Ureter (tissue), 1 donor: ENCODE measurements at places on chromosomes 11 and 22. TPM values are rescaled to one million over a fixed set of nuclear protein-coding genes. Genes with fewer than 3 reads are reported as not detected.

The OR52A5 gene
- not detected for total RNA-seq

The APOBEC3C gene
- 41.4 TPM for total RNA-seq

The VPS11 gene
- total RNA-seq = 38.6 TPM

The BEST1 gene
- 9.4 TPM for total RNA-seq

The LARGE1 gene
- total RNA-seq = 81.6 TPM

The MOGAT2 gene
- 8.2 TPM for total RNA-seq

DNA sequence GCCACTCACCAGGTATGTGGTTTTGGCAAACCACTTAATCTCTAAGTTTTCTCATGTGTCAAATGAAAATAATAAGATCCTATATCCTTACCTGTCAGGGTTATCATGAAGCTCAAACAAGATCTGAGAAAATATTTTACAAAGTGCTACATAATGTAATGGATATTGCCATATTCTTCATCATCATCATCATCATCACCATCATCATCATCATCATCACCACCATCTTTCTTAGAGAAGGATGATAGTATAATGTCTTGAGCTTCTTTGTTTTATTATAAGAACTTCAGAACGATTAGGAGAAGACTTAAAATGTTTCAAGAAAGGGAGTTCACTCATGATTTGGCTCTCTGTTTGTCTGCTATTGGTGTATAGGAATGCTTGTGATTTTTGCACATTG is 72.5 kb upstream of the UCP3 start:
- DNase-seq = no peak

DNA sequence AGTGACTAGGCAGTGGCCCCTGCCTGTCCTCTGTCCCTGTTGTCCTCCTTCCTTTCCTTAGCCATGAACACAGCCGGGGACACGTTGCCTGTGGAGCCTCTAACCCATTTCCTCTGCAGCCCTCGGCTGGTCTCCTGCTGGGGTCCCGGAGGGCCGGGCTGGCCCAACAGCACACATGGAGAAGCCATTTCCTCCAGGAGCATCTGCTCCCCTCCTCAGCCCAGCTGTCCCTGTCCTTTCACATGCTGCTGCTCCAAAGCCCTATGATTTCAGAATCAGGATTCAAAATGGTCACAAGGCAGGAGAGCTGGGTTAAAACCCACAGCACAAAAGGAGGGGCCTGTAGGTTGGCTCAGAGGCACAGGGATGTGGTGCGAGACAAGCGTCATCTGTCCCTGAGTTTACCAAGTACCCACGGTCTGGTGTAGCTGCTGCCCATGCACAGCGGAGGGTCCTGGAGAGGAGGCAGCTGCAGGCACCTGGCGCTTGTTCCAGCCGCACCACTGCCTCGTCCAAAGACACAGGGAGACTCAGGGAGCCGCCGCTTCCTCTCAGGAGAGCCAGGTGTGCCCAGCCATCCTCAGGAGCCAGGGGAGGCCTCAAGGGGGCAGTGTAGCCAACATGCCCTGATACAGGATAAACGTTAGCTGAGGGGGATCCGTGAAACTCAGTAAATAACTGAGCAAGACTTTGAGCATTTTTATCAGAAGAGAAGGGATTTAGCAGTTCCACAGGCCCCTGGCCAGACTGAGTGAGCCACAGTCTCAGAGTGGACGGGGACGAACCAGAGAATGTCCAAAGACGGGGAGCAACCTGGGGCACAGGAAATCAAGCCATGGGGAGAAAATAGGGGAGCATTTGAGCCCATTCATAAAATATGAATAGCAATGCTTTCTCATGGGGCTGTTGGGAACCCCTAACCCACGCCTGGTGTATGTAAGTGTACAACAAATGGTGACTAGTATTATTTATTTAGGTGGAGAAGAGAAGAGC is 3.9 kb upstream of the VSIG10L2 start:
- peak; percentile 48 for DNase-seq

DNA sequence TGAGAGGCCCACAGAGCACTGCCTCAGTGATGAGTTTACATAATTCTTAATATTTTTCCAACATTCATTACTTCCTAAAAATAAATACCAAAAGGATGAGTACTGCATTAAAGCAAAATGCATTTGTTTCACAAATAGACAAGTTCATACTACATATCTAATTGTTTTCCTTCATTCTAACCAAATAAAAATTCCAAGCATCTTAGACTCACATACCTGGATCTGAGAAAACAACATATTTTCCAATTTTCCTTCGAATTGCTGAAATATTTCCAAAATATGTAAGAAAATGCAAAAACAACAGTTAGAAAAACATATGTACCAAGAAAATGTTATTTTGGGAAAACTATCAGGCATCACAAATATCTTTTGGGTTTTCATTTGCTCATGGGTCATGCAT is 127.9 kb upstream of the CEP126 start:
- DNase-seq = no peak

DNA sequence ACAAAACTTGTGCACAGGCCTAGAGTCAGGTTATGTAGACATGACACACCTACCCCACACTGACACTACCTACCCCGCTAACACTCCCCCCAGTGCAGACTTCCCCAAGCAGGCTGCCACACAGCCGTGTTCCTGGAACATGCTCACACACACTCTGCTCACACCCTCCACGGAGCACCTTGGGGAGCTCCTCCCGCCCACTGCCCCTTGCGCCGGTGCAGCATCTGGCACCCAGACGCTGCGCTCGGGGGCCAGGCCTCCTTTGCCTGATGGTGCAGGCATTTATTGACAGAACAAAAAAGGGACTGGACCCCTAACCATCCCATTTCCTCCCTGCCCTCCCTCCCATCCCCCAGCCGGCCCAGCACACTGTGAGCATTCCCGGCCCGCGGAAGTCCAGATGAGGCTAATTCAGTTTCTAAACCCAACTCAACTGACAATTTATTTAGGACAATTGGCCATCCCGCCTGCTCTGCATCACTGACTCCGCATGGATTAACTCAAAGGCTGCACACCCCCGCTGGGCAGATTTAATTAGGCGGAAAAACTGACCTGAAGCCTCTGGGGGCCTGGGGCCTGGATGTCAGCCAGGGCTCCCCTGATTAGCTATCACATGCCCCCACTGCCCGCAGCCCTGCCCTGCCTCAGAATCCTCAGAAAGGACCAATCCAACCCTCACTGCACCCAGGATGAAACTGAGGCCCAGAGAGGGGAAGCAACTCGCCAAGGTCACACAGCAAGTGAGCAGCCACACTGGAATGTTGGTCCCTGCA is 30.1 kb downstream of the KCNC1 start:
- DNase-seq = no peak

DNA sequence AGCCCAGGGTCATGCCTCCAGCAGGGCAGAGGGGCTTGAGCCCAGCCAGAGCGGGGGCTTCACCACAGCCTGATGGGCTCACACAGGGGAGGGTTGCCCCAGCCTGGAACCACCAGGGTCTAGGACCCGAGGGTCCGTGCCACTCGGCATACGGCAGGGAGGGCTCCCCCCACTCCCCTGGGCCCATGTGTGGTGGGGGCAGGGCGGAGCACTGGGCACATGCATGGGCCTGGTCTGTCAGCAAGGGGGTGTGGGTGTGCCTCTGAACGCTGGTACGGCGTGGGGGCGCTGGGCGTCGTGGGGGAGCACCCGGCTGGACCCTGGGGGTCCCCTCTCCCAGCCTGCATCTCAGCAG is 29.3 kb downstream of the MOB2 start:
- no peak for DNase-seq

DNA sequence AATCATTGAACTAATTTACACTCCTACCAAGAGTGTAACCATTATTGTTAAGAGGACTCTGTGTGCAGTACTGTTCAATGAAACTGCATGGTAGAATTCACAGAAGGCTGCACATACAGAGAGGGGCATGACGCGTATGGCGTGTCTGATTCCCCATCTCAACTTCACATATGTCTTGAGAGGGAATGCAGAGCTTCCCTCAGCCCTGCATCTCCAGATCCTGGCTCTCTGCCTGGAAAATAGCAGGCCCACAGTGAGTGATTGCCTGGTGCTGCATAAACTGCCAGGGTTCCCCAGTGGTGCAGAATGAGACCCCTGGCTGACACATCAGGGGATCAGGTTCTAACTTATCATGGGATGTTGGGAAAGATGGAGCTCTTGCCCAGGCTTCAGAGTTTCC is 260.2 kb upstream of the ISX start:
- no peak for DNase-seq

DNA sequence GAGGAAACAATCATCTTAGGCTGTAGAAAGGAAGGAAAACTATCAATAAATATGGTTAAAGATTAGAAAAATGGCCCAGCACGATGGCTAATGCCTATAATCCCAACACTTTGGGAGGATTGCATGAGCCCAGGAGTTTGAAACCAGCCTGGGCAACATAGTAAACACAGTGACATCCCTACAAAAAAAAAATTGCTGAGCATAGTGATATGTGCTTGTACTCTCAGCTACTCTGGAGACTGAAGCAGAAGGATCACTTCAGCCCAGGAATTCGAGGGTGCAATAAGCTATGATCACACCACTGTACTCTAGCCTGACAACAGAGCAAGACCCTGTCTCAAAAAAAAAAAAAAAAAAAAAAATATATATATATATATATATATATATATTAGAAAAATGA is 54.9 kb downstream of the ARFGAP2 start:
- no peak for DNase-seq

- DNase-seq = no peak
These were observed 89.9 kb downstream of the OR4A15 start for GRCh38 chr11:55457641-55458040.

- peak; percentile 50 for DNase-seq
These were observed 24.8 kb downstream of the SCGB1A1 start for GRCh38 chr11:62443390-62444235.

DNA sequence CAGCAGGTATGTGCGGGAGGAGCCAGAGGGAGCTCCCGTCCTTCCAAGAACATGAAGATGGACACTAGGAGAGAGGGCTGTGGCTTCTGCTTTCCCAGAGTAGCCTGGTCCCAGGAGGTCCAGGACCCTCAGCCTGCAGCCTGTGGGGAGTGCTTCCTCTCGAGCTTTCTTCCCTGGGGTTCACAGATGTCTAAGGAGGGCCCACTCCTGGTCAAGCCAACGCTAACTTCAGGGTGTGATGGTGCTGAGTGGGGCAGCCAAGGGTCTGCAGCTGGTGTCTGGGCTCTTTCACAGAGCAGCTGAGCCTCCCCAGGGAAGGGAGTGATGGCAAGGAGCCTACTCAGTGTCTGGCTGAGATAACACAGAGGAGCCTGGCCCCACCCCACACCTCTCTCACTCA is 3.3 kb downstream of the POU2F3 start:
- no peak for DNase-seq

DNA sequence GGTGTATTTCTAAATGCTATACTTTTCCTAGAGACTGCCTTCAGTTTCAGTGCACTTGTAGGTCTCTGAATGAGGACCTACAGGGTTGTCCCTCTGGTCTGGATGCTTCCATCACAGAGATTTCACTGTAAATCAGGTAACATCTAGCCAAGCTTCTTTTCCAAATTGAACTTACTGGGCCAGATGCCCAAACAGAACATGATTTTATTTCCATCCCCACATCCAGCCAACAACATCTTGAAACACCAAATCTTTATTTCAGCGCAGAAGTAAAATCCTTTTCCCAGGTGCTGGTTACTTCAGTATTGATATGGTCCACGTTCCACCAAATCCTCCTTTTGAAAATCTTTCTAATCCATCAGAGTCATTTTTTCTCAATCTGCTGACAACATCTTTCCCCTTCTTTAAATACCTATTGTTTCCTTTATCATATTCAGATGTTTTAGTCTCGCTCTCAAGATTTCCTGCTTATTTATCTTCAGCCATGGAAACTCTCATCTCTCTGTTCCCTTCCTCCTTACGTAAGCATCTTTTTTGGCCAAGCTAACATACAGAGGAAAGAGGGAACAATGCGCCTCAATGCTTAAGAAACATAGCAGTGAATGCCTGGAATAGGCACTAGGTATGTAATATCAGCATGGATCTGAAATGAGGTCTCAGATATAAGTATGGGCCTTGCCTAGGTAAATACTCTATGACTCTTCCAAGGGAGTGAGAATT is 201.2 kb upstream of the MTNR1B start:
- no peak for DNase-seq

GRCh38 chr11:65856689-65857499 is 1.1 kb downstream of the CFL1 start:
- peak; percentile 89 for DNase-seq

GRCh38 chr11:72354356-72355115 is 79.8 kb downstream of the CLPB start:
- DNase-seq = no peak

DNA sequence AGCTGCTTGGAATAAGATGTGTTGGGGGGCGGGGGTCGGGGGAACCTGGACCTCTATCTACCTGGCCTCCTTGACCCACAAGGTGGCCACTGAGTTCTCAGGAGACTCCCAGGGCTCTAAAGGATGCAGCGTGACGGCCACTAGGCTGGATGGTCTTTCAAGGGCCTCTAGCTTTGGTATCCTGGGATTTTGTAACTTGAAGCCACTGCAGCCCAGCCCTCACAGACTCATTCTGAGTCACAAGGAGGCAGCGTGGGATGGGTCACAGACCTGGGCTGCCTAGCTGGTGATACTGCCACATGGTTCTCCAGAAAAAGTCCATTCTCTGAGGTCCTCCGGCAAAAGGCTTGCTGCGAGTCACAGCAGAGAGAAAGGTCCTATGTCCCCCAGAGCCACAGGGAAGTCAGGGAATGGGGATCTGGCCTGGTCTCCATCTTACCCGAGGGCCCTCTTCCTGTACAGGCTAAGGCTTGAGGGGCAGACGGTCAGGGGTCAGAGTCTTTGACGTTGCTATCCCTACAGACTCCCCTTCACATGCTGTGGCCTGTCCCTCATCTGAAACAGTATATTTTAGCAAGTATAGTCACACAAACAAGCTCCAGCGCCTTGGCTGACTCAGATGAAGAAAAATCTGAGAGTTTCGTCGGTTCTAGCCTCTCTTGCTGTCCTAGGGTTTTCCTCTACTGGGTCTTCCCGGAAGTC is 52.4 kb downstream of the KCNC1 start:
- DNase-seq = no peak

- DNase-seq = no peak
These were observed 10.3 kb downstream of the FXYD2 start for GRCh38 chr11:117814204-117814765.

DNA sequence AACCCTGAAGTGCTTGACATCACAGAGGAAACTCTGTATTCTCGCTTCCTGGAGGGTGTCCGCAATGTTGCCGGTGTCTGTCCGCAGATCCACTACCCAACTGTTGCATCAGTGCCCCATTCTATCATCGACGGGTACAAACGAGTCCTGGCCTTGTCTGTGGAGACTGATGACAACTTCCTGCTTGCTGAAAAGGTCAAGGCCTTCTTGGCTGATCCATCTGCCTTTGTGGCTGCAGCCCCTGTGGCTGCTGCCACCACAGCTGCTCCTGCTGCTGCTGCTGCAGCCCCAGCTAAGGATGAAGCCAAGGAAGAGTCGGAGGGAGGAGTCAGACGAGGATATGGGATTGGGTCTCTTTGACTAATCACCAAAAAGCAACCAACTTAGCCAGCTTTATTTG is 42.9 kb upstream of the DAGLA start:
- DNase-seq = no peak

GRCh38 chr11:123561431-123561800 is 93.0 kb downstream of the SCN3B start:
- no peak for DNase-seq

- peak; percentile 53 for DNase-seq
These were observed 66.8 kb downstream of the FEZ1 start for GRCh38 chr11:125429174-125429707.

GRCh38 chr11:13318498-13319295 is 41.1 kb downstream of the BMAL1 start:
- no peak for DNase-seq

GRCh38 chr11:12168114-12168513 is 57.7 kb downstream of the MICAL2 start:
- no peak for DNase-seq
